Stimulated activated CD4-positive, alpha-beta T cell treated with anti-CD3 and anti-CD28 coated beads, Interleukin-12 subunit alpha, Interleukin-12 subunit beta, amount 100 ng/mL, for 48 hours (primary cell): ENCODE measurements at places on chromosomes 5 and 9.

DNA sequence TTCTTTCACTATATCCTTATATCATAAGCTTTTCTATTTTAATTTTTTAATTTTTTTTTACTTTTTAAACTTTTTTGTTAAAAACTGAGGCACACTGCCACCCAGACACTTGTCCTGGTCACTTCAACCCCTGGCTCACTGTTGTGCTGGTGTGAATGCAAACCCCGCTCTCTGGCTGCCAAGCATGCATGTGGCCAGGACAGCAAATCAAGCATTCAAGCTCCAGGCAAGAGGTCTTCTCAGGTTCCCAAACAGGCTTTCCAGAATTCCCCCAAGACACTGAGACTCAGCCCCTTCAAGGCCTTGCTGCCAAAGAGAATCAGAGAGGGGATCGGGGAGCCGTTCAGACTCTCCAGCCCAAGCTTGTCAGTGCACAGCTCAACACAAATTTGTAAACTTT lies 139.9 kb downstream of the FANCC start:
- no peak for DNase-seq

DNA sequence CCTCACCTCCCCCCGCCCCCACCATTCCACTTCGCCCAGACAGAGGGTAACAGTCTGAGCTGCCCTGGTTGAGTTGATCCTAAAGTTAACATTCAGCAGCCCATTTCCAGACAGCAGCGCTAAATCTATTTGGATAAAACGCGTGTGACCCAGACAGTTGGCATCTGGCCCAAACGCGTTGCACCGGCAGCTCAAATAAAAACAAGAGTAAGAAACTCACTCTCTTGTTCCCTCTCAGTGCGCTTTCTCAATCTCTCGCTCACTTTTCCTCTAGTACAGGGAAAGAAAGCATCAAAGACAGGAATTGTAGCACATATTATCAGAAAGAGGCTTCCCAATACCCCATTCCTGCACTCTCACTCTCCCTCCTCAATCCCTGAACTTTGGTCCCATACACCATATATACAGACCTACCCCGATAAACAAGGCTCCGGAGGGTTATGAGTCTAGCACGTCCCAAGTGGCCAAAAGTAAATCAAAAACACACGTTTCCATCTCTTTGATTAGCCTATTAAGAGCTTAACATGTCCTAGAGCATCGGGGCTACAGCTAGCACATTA lies 1.3 kb downstream of the ADAMTS6 start:
- DNase-seq = no peak

- DNase-seq = no peak
Observed at GRCh38 chr9:134681061-134681661, 39.6 kb downstream of the COL5A1 start.

- no peak for DNase-seq
Observed at GRCh38 chr9:79371948-79372555, 199.7 kb upstream of the TLE4 start.

GRCh38 chr5:114544561-114544960 lies 182.7 kb downstream of the KCNN2 start:
- DNase-seq = no peak

DNA sequence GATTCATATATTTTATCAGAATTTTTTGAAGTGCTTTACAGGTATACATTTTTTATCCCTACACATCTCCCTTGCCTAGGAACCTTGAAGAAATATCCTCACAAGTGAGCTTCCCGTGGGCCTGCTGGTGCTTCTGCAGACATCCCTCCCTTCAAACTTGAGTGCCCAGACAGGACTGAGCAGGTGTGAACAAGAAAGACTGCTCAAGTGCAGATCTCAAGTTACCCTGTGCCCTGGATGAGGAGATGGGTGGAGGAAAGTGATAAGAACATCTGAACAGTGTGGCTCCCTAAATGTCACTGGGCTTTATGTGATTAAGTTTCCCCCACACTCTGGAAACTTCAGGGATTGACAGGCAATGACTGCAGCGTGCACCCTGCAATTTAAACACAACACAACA lies 209.8 kb downstream of the TLE1 start:
- no peak for DNase-seq

DNA sequence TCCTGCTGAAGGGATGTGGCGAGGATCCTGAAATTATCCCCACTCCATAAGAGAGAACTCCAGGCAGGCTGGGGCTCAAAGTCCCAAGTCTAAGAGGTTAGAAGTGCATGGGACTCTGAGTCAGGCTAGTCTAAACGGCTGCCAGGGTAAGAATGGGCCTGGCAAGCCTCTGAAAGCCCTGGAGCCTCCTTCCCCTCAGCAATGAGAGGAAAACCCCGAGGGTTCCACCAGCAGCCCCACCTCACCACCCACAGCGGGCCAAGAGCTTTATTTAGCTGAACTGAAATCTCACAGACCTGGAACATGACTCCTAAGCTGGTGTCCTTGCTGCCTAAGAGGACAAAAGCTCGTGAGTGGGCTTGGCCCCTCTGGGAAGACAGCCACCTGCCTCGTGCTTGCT lies 135.5 kb downstream of the SEC61B start:
- no peak for DNase-seq

GRCh38 chr9:91159664-91160121 lies 202.0 kb downstream of the AUH start:
- no peak for DNase-seq

DNA sequence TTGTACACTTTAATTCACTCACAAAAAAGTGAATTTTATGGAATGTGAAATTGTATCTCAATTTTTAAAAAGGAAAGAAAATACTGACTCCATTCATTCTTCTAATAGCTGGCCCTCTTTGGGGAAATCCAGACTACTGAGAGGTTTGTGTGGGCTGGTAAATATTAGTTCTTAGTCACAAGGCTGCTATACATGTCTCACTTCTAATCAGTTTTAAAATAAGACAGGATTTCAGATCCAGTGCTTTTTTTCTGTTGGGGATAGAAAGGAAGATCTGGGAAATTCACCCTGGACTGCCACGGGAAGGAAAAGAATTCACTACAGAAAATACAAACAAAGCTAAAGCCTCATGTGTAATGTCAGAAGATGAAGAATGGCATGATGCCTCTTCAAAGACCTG lies 32.7 kb upstream of the ADAMTSL1 start:
- DNase-seq = no peak

GRCh38 chr5:63233911-63234310 lies 655.3 kb downstream of the LRRC70 start:
- no peak for DNase-seq

GRCh38 chr5:14615365-14615764 lies 33.8 kb downstream of the OTULINL start:
- no peak for DNase-seq

GRCh38 chr9:91208837-91209236 lies 152.9 kb downstream of the AUH start:
- no peak for DNase-seq

GRCh38 chr9:134051319-134051718 lies 16.5 kb downstream of the BRD3 start:
- no peak for DNase-seq

- DNase-seq = no peak
Observed at GRCh38 chr9:75601280-75601679, 289.2 kb upstream of the PCSK5 start.

- DNase-seq = no peak
Observed at GRCh38 chr5:95508550-95508949, 46.2 kb downstream of the SKIC3 start.

- DNase-seq = no peak
Observed at GRCh38 chr9:97327562-97327961, 20.1 kb downstream of the CCDC180 start.

- DNase-seq = no peak
Observed at GRCh38 chr5:111551569-111552275, 39.4 kb upstream of the STARD4 start.

DNA sequence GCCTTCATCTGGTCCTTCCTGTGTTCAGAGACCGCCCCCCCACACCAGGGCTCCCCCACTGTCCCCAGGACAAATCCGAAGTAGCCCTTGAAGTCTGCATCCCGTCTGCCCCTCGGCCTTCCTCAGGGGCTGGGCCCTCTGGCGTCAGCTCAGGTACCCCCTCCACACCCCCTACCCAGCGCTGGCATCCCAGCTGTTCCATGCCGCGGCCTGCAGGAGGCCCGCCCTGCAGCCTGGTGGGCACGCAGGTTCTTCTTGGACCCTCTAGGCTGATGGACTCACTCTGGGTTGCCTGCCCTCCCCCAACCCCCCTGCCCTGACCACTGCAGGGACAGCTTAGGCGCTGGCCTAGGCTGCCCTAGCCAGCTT lies 6.6 kb downstream of the SLC2A6 start:
- DNase-seq = no peak

GRCh38 chr5:116248432-116248831 lies 163.6 kb downstream of the COMMD10 start:
- no peak for DNase-seq

DNA sequence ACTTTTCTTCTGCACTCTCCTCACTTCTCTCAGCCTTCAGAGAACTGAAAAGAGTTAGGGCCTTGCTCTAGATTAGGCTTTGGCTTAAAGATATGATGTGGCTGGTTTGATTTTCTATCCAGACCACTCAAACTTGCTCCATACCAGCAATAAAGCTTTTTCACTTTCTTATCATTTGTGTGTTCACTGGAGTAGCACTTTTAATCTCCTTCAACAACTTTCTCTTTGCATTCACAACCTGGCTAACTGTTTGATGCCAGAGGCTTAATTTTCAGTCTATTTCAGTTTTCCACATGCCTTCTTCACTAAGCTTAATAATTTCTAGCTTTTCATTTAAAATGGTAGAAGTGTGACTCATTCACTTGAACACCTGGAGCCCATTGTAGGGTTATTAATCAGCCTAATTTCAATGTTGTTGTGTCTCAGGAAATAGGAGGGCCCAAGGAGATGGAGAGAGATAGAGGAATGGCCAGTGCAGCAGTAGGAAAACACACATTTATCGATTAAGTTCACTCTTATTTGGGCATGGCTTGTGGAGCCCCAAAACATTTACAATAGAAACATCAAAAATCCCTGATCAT lies 5.9 kb downstream of the ATPSCKMT start:
- no peak for DNase-seq

DNA sequence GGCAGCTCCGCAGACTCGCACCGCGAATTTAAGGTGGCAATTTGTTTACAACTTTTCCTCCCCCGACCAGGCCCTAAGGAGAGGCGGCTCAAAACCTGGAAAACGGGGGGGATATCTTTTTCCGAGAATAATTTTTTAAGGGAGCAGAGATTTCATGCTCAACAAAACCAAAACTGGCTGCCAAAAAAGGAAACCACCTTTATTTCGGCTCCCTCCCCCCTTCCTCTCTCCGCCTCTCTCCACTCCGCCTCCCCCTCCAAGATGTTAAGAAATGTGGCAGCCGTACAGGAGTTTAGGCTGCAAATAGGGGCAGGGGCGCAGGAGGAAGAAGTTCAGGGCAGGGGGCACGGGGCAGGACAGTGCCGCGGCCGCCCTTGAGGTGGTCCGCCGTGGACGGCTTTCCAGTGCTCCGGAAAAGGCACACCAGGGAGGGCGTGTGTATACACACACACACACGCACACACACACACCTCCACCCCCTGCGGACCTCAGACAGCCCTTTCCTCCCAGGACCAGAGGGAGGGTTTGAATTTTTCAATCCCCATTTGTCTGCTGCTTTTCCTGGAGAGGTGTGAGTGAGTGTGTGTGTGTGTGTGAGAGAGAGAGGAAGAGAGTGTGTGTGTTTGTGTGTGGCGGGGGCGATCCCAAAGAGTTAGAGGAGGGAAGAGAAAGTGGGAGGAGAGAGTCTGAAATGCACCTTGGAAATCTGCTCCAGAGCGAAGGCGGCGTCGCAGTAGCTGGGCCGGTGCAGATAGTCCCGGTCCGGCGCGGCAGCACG lies 9.1 kb downstream of the PTCH1 start:
- no peak for DNase-seq

GRCh38 chr5:112418659-112419163 lies 366 bp downstream of the EPB41L4A start:
- no peak for DNase-seq

GRCh38 chr5:171475596-171475995 lies 56.1 kb downstream of the FGF18 start:
- no peak for DNase-seq

- no peak for DNase-seq
Observed at GRCh38 chr5:172691886-172692285, 50.8 kb downstream of the NEURL1B start.

- no peak for DNase-seq
Observed at GRCh38 chr9:12702160-12702758, 9.1 kb downstream of the TYRP1 start.

- no peak for DNase-seq
Observed at GRCh38 chr9:27154908-27155307, 45.9 kb downstream of the TEK start.

DNA sequence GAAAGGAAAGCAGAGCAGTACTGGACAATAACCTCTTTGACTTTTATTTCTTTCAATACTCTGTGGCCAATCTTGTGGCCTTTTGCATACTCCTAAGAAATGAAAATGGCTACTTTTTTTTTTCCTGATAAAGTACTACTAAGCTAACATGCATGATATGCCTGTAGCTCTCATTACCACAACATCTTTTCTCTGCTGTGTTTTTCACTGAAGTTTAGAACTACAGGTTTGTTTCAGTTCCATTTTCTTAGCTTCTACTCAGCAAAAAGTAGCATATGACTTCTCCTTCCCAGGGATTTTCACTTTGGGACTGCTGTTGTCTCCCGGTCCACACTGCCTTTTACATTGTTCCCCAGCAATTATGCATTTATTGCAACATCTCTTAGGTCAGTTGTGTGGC lies 204.0 kb downstream of the KCTD16 start:
- no peak for DNase-seq

- DNase-seq = no peak
Observed at GRCh38 chr5:91182763-91183162, 200.4 kb downstream of the ARRDC3 start.

- DNase-seq = no peak
Observed at GRCh38 chr9:126885131-126885641, 24.7 kb downstream of the ZBTB34 start.

DNA sequence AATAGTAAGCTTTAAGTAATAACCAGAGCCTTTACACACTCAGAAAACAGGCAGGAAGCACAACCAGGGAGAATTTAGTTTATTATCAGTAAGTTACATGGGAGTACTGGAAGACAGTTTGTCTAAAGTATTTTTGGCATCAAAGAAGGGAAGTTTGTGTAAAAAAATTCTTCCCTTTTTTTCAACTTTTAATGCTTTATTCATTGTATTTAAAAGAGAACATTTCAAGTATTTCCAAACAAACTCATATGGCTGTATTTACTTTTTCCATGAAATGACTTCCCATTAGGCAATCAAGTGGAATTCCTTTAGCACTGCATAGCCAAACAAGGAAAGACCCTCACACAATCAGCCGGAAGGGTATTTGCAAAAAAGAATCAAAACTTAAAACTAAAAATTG lies 26.7 kb downstream of the RNF145 start:
- no peak for DNase-seq

DNA sequence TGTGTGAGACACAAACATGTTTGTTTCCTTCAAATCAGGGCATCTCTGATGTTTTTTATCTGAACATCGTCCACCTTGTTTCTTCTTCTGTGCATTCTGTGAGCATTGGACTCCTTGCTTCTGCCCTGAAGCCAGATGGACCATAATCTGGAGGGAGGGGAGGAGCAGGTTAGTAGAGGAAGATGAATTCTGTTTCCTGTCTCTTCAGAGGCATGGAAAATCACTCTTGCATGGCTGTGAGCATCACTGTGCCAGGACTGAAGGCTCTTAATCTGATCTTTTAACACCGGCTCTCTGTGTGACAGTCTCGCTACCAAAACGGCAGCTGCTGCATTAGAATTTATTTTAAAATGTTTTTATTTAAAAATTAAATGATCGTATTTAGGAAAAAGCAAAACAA lies 43.3 kb downstream of the TLE4 start:
- DNase-seq = no peak
